ENCODE measurements at places on chromosomes 4 and X. TPM values are rescaled to one million over a fixed set of nuclear protein-coding genes. Genes with fewer than 3 reads are reported as not detected.

POU3F4 gene
- total RNA-seq: not detected

DNA sequence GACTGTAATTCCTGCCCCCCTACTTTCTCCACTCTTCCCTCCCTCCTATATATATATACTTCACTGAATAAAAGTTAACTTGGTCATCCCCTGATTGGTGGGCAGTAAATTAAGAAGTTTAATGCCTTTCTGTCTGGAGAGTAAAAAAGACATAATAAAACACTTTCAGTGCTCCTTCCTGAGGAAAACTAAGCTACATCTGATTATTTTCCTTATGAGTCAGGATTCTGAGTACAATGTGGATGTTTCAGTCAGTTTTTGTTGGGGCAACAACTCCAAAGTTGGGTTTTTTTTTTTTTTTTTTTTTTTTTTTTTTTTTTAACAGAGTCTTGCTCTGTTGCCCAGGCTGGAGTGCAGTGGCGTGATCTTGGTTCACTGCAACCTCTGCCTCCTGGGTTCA, 22.0 kb upstream of the SUPT20HL2 start:
- no peaks in the 10 kb centered on the region for H3K27me3 ChIP-seq
- no peaks in the 10 kb centered on the region for H3K36me3 ChIP-seq
- H3K27ac ChIP-seq: no peak overlapping the region
- DNase-seq: no peak

ARHGAP36 gene
- total RNA-seq: 0.36 TPM

GRCh38 chrX:40094041-40094899, 3.5 kb downstream of the BCOR start:
- no peaks in the 10 kb centered on the region for H3K36me3 ChIP-seq
- peak overlapping the region; percentile 65 for H3K4me3 ChIP-seq
- no peaks in the 10 kb centered on the region for H3K27me3 ChIP-seq

- H3K4me1 ChIP-seq: no peaks in the 10 kb centered on the region
- H3K4me3 ChIP-seq: no peak overlapping the region
- H3K27ac ChIP-seq: no peak overlapping the region
- H3K27me3 ChIP-seq: no peaks in the 10 kb centered on the region
These were observed 7.6 kb downstream of the TIGD4 start for GRCh38 chr4:152771741-152772533.

- no peak for DNase-seq
- H3K27me3 ChIP-seq: no peaks in the 10 kb centered on the region
- no peak overlapping the region for H3K27ac ChIP-seq
- H3K36me3 ChIP-seq: no peaks in the 10 kb centered on the region
- H3K4me3 ChIP-seq: no peak overlapping the region
- no peaks in the 10 kb centered on the region for H3K4me1 ChIP-seq
These were observed 73.7 kb downstream of the GABRA2 start for GRCh38 chr4:46316215-46316614.

DNA sequence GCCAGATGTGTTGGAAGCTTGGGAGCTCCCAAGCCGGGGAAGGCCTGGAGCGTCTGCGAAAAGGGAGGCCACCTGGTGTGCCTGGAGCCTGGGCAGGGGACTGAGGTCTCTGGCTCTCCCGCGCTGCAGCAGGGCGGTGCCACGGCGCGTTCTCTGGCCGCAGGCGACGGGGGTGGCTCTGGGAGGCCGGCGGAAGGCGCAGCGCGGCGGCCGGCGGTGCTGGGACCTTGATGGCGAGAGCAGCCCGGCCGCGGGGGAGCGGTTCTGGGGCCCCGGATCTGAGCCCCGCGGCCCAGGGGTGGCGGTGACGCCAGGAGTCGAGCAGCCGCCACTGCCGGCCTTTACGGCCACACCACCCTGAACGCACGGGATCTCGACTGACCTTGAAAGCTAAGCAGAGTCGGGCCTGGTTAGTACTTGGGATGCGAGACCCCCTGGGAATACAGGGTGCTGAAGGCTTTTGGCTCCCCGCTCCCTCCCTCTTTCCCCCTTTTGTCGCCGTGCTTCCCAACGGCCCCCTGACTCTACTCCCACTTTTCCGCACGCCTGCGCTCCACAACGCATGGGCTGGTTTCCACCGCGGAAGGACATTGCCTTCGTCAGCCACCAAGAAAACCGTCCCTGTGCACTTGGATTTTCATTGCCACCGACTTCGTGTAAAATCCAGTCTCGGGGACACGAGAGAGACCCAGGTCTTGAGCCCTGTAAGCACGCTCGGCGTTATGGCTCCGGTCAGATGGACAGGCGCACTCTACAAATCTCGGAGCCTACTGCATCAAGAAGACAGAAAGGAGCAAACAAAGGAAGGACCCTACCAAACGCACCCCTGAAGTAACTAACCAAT, 9.5 kb downstream of the FRG2 start:
- H3K27ac ChIP-seq: no peak overlapping the region
- no peak overlapping the region for H3K4me3 ChIP-seq
- peaks cover 34% of the 10 kb centered on the region for H3K27me3 ChIP-seq
- H3K36me3 ChIP-seq: no peaks in the 10 kb centered on the region
- DNase-seq: no peak

DNA sequence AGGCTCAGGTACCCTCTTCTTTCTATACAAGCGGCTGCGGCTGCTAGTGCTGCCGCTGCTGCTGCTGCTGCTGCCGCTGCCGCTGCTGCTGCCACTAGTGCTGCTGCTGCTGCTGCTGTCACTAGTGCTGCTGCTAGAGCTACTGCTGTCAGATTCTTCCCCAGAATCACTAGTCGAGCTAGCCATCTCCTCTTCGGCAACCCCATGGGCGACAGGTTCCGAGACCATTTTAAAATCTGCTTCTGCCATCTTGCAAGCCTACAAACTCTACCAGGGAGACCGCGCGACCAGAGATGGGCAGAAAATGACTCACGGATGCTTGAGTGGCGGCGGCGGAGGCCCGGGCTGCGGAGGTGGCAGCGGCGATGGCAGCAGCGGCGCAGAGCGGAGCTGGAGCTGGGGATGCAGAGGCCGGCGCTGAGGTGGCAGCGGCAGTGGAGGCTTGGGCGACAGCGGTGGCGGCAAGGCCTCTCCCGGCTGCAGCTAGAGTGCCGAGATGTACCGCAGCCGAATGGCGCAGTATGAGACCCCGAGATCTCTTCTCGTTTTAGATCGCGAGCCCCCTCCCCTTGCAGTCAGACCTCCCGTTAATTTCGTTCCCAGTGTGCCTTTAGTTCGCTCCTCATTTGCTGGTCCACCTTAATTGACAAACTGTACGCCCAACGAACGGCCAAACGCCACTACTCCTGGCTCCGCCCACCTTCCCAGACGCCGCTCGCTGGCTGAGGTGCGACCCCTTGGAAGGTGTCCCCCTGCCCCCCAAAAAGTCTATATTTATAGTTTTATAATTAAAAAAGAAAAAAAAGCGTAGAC, at the start of gene NAP1L3:
TSS of gene NAP1L3 (minus strand) at position 523 of the 813 bp plus-strand sequence. CDS start at position 249, 274 bp downstream.
- H3K27me3 ChIP-seq: no peaks in the 10 kb centered on the region
- peak within 1 kb of the TSS; percentile 39 for H3K4me3 ChIP-seq
- no peaks in the 10 kb centered on the region for H3K36me3 ChIP-seq
- peak; percentile 38 for DNase-seq

- no peaks in the 10 kb centered on the region for H3K36me3 ChIP-seq
- no peak overlapping the region for H3K27ac ChIP-seq
- H3K4me1 ChIP-seq: no peaks in the 10 kb centered on the region
- no peak overlapping the region for H3K4me3 ChIP-seq
These were observed 19.1 kb downstream of the GSX2 start for GRCh38 chr4:54118850-54119589.

- no peaks in the 10 kb centered on the region for H3K36me3 ChIP-seq
- no peak overlapping the region for H3K27ac ChIP-seq
- H3K4me3 ChIP-seq: no peak overlapping the region
These were observed 715.7 kb upstream of the HTR2C start for GRCh38 chrX:113868177-113868576.

DNA sequence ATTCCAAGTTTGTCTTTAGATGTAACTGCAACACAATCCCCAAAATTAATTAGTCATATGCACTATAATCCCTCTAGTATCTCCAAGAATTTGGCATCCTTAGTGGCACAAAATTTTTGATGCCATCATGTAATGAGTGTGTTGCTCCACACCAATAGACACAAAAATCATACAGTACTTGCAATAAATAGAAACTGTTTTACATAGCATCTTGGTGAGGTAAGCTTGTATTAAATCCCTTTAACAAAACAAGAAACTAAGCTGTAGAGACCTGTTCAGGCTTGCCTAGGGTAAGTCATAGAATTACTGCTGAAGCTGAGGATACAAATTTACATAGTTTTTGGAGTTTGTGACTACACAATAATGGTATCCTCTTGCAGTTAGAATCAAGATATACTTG, 64.5 kb upstream of the PRSS12 start:
- DNase-seq: no peak
- H3K36me3 ChIP-seq: no peaks in the 10 kb centered on the region
- H3K27me3 ChIP-seq: no peaks in the 10 kb centered on the region
- no peak overlapping the region for H3K4me3 ChIP-seq
- H3K4me1 ChIP-seq: no peaks in the 10 kb centered on the region
- H3K27ac ChIP-seq: no peak overlapping the region

DNA sequence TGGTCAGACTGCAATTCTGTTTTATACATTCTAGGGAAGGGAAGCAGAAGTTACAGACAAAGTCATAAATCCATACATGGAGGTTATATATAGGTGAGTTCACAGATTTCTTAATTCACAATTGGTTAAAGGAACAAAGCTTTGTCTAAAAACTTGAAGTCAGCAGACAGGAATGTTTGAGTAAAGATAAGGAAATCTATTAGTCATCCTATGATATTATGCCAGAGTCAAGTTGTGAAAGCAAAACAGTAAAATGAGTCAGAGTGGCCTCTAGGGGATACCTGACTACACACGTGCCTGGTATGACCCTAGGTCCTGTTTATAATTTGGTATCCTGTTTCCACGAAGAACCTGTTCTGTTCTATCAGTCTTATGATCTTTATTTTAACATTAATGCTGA, 31.5 kb downstream of the ACTRT1 start:
- H3K36me3 ChIP-seq: no peaks in the 10 kb centered on the region
- H3K27ac ChIP-seq: no peak overlapping the region
- DNase-seq: no peak
- H3K4me3 ChIP-seq: no peak overlapping the region
- no peaks in the 10 kb centered on the region for H3K4me1 ChIP-seq
- H3K27me3 ChIP-seq: no peaks in the 10 kb centered on the region

GRCh38 chrX:19389227-19389845, 45.6 kb downstream of the PDHA1 start:
- no peaks in the 10 kb centered on the region for H3K36me3 ChIP-seq
- no peak overlapping the region for H3K27ac ChIP-seq
- H3K4me1 ChIP-seq: no peaks in the 10 kb centered on the region
- H3K4me3 ChIP-seq: no peak overlapping the region
- no peaks in the 10 kb centered on the region for H3K27me3 ChIP-seq
- no peak for DNase-seq

DNA sequence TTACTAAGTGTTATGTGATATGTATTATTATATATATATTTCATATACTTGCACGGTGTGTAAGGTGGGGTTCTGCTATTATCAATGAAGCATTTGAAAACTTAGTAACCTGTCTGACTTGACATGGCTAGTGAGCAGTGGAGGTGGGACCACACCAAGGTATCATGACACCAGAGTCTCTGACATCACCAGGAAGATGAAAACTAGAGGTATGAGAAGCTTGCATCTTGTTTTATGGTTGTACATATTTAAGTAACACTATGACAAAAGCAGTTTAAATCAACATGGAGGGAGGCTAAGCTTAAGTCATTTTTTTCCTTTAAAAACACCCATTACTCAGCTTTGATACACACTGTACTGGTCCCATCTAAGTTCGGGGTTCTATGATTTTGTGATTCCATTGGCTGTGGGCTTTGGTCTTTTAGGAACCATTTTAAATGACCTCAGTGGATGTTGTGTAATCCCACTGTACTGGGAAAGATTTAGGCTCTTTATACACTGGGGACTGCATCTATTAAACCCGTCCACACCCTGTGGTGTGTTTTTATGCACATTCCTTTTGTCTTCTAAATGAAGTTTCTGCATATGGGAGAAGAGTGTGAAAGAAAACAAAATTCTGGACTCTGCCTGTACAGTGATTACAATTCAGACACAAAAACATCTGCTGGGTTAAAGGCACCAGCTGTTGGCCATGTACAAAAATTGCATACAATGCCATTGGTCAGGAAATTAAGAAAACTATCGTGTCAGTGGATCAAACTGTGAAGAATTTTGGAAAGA, 570.6 kb downstream of the SPRY1 start:
- H3K27ac ChIP-seq: no peak overlapping the region
- no peak overlapping the region for H3K4me3 ChIP-seq
- no peaks in the 10 kb centered on the region for H3K4me1 ChIP-seq

GRCh38 chr4:5971078-5971450, 47.2 kb downstream of the C4orf50 start:
- no peaks in the 10 kb centered on the region for H3K36me3 ChIP-seq
- H3K27me3 ChIP-seq: peaks cover 4% of the 10 kb centered on the region
- H3K4me3 ChIP-seq: no peak overlapping the region
- no peak overlapping the region for H3K27ac ChIP-seq
- DNase-seq: no peak
- H3K4me1 ChIP-seq: no peaks in the 10 kb centered on the region

- no peaks in the 10 kb centered on the region for H3K4me1 ChIP-seq
- no peak for DNase-seq
- no peak overlapping the region for H3K27ac ChIP-seq
- no peak overlapping the region for H3K4me3 ChIP-seq
These were observed 26.5 kb downstream of the CD40LG start for GRCh38 chrX:136674270-136674985.

GRCh38 chr4:140833280-140833679, 77.1 kb upstream of the TBC1D9 start:
- no peaks in the 10 kb centered on the region for H3K36me3 ChIP-seq
- no peaks in the 10 kb centered on the region for H3K27me3 ChIP-seq
- H3K4me3 ChIP-seq: no peak overlapping the region
- no peak for DNase-seq

GIMD1 gene
- total RNA-seq: not detected

SLC26A1 gene
- 0.27 TPM for total RNA-seq

DNA sequence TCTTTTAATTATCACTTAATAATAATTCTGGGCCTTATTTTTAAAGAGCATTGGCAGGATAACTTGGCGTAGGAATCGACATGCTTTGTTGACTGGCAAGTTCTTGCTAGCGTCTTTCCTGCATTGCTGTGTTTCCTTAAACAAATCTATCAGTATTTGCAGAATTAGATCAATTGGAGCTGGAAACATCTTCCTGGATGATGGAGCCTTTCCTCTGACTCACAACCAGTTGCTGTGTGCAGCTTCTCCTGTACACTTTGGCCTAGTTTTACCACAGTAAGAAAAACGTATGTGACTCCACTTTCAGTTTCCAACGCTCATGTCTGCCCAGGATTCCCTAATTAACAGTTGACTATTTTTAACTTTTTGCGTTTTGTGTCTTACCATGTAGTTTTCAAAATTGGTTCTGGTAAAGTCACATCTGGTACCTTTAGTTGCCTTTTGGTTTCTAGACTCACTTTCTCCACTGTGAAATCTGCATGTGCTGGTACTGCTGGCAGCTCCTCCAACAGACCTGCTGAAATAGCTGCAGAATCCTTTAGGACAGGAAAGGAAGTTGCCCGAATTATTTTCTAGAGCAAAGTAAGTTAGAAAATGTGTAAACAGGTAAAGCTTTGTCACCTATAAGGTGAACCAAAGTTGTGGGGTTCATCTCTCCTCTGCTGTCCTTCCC, 553.2 kb upstream of the FAT1 start:
- no peak overlapping the region for H3K27ac ChIP-seq
- H3K4me3 ChIP-seq: no peak overlapping the region
- no peaks in the 10 kb centered on the region for H3K4me1 ChIP-seq
- no peaks in the 10 kb centered on the region for H3K36me3 ChIP-seq
- no peak for DNase-seq
- no peaks in the 10 kb centered on the region for H3K27me3 ChIP-seq

ERVMER34-1 gene
- 1.4 TPM for total RNA-seq

GRCh38 chr4:166318810-166319525, 445.9 kb downstream of the TLL1 start:
- no peak for DNase-seq
- no peak overlapping the region for H3K27ac ChIP-seq
- H3K27me3 ChIP-seq: no peaks in the 10 kb centered on the region
- no peaks in the 10 kb centered on the region for H3K4me1 ChIP-seq
- H3K4me3 ChIP-seq: no peak overlapping the region

MAGEC3 gene
- total RNA-seq: not detected

AMOT gene
- 60.1 TPM for total RNA-seq

All from prostate gland (tissue), 2 donors.